ENCODE measurements at places on chromosomes 4 and X.

DNA sequence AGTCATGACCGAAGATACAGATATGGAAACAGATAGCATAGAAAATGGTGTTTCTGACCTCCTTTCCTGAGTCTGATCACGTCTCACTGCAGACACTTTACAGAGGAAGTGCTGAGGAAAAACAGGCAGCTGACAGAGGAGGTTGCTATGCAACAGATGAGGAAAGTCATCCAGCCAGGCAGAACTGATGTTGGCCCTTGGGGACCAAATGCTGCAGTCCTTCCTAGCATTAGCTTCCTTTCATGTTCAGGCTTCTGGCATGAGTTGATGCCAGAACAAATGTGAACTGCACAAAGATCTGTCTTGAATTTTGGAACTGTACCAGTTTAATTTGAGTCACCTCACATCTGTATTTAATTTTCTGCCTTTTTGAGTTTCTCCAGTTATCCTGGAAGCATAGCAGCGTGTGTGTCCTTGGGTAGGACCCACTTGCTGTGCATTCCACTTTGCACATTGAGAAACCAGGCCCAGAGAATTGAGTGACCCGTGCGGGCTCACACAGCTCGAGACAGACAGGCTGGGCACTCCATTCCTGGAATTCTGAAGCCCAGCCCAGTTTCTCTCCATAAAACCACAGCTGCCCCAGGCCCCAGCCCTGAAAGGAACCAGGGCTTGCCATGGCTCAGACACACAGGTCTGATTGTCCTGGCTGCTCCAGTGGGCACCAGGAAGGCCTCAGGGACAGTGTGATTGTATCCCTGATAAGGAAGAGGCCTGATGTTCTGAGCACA is 1.4 kb upstream of the MAGED1 start:
- peak; percentile 68 for DNase-seq

GRCh38 chr4:151808120-151808529 is 47.3 kb upstream of the GATB start:
- no peak for DNase-seq

- DNase-seq: no peak
These were observed 78.1 kb downstream of the EVC start for GRCh38 chr4:5789141-5789540.

GRCh38 chrX:23100826-23101225 is 101.1 kb downstream of the DDX53 start:
- DNase-seq: no peak

- peak; percentile 44 for DNase-seq
These were observed 89.4 kb upstream of the TRIM2 start for GRCh38 chr4:153114771-153115321.

DNA sequence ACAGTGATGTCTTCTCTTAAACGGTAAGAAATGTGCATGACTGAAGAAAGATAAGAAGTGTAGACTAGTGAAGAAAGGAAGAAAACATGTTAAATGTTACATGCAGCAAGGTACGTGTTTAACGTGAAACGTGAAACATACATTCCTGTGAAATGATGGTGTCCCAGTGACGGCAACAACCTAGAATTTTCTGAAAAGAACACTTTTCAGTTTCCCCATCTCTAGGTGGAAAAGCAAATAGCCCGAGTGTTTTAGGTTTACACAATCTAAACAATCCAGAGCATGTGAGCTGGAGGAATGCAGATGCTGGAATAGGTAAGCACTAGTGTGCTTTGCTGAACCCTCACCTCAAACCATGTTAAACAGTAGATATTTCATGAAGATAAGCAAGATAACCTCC is 60.7 kb downstream of the CLNK start:
- peak; percentile 89 for DNase-seq

GRCh38 chrX:16444353-16444752 is 205.6 kb upstream of the S100G start:
- no peak for DNase-seq

DNA sequence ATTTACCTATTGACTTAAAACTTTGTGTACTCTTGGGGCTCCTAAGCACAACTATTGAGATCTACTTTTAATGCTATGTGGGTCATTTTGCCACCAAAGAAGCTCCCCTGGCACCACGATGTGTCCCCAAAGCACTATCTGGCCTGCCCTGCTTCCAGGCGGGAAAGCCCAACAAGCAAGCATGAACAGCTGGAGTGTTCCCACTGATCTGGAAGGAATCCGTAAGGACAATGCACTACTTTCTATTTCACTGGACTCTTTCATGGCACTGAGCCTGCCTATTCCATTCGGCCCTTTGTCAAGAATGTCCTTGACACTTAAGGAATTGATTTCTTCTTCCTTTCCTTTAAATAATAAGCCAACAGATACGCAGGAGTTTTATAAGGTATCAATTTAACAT is 38.8 kb downstream of the GRIA3 start:
- DNase-seq: no peak

DNA sequence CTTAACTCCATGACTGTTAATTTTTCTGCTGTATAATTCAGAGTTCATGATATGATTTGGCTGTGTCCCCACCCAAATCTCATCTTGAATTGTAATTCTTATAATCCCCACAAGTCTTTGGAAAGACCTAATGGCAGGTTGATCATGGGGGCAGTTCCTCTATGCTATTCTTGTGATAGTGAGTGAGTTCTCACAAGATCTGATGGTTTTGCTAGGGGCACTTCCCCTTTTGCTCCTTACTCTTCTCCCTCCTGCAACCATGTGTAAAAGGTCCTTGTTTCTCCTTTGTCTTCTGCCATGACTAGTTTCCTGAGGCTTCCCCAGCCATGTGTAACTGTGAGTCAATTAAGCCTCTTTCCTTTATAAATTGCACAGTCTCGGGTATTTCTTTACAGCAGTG is 1751.9 kb downstream of the ARAP2 start:
- no peak for DNase-seq

- no peak for DNase-seq
These were observed 242.8 kb downstream of the PCDH7 start for GRCh38 chr4:30962939-30963338.

DNA sequence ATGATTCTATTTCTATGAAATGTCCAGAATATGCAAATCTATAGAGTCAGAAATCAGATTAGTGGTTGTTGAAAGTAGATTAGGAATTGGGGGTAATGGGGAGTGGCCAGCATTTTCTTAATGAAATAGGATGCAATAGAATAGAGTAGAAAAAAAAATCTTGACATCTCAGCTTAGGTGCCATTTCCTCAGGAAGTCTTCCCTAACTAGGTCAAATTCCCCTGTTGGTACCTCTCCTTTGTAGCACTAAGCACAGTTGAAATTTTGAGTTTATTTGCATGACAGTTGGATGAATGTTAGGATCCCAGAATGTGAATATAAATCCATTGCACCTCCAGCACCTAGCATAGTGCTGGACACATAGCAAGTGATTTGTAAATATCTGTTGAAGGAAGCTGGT is 30.0 kb upstream of the PDK3 start:
- DNase-seq: no peak

GRCh38 chr4:145868637-145869409 is 69.8 kb downstream of the ZNF827 start:
- no peak for DNase-seq

GRCh38 chr4:38805530-38806145 is 1.0 kb upstream of the TLR1 start:
- DNase-seq: peak; percentile 20

GRCh38 chrX:122777766-122778165 is 406.3 kb upstream of the GRIA3 start:
- no peak for DNase-seq

DNA sequence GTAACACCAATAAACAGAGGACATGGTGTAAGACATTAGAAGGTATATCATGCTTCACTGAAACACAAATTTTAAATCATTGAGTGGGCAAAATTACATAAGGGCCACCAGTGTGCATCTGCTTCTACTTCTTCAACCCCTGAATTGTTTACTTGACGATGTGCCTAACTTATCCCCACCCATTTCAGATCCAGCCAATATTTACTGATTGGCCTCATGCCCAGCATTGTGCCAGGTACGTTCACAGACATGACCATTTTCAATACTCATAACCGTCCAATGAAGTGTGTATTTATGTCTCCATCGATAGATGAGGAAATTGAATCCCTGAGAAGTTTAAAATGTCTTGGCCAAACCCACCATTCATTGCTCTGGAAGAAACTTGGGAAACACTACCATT is 208.3 kb upstream of the MID1 start:
- no peak for DNase-seq

GRCh38 chrX:110338935-110339334 is 19.7 kb upstream of the RTL9 start:
- no peak for DNase-seq

- no peak for DNase-seq
These were observed 4.3 kb downstream of the GK start for GRCh38 chrX:30657196-30658161.

DNA sequence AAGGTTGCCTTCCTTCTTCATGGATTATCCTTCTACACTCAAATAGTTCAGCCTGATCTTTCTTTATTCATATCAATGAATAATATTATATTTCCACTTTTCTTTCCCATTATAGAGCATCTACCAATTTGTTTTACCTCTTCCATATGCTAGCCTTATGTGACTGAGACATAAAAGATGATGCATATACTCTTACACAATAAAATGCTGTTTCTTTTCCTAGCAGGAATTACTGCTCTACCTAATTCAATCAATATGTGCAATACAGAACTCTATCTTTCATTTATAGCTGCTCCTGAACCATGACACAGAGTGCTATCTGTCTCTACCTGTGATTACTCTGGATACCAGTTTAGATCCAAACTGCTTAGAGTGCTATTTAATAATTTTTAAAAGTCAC is 2334.0 kb downstream of the PCDH7 start:
- no peak for DNase-seq

GRCh38 chr4:165326831-165327210 is 648 bp upstream of the MSMO1 start:
- peak; percentile 56 for DNase-seq

DNA sequence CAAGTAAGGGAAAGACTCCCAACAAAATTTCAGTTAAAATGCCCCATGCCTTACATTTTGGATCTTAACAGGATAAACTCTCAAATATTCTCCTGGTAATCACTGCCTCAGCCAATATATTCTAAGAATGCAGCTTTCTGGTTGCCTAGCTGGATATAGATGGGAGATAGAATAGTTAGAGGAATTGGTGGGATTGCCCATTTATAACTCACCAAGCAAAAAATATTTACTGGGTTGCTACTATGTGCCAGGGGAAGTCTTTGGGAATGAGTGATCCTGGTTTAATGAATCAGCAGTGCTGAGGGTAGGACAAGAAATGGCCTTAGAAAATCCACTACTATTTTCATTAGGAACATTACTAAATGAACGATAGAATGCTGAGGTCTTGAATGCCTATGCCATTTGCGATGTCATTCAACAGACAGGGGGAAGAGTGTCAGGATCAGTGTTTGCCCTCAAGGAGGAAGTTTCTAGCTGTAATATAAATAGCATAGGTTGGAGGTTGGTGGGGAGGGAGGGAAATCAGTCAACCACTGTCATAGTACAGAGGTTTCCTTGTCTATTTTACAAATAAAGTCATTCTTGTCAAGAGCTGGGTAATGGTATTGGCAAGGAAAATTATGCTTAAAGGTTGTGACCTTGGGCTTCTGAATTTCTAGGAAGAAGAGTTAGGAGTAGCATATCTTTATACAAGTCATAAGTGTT is 63.5 kb downstream of the ENOPH1 start:
- DNase-seq: peak; percentile 93

DNA sequence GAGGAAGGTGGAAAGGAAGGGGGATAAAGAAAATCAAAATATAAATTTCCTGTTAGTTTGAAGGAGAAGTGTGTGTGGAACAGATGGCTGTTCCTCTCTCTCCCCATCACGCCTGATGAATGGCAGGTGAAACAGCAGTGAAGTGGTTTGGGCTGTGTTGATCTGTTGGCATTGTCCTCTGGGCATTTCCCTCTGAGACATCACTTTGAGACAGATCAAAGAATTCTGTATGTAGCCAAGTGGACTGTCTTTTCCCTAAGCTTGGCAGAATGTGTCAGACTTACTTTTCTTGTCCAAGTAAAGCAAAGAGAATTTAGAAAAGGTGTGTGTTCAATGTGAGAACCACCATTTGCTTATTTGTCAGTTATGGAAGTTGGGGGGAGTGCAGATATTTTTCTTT is 47.5 kb downstream of the SEPTIN11 start:
- DNase-seq: no peak

DNA sequence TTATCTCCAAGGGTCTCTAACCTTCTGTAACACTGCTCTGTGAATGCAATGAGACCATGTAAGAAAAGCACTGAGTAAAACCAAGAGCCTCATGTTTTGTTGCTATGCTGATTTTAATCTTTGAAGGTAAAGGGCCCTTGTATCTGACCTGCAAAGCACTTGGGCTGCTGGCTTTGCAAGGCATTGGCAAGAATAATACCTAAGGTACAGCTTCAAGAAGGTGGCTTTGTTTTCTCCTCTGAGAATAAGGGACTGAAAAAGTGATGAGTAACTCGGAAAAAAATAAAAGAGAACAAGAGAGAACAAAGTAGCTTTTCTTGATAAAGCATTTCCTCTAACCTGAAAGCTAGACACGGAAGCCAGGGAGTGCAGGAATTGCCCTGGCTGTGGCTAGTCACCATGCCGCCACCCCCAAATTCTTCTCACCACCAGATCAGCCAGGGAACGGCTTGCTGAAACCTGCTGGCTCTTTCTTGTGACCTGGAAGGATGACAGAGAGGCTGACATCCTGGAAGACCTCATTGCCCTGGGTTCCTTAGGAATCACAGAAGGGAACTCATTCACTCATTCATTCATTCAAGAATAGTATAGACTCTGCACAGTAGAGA is 41.8 kb upstream of the HS3ST1 start:
- DNase-seq: no peak

- DNase-seq: peak; percentile 61
These were observed 896.5 kb upstream of the PABPC4L start for GRCh38 chr4:135098061-135098460.

- DNase-seq: no peak
These were observed 88.2 kb upstream of the TFDP3 start for GRCh38 chrX:133306316-133306715.

GRCh38 chr4:163911891-163912290 is 417.4 kb downstream of the TMA16 start:
- no peak for DNase-seq

- no peak for DNase-seq
These were observed 124.9 kb downstream of the STAG2 start for GRCh38 chrX:124086411-124086810.

GRCh38 chrX:23803931-23804381 is 21.0 kb downstream of the SAT1 start:
- DNase-seq: peak; percentile 68

GRCh38 chrX:118551426-118551825 is 55.8 kb downstream of the DOCK11 start:
- DNase-seq: no peak

GRCh38 chrX:31697294-31697916 is 625.6 kb upstream of the FTHL17 start:
- no peak for DNase-seq

DNA sequence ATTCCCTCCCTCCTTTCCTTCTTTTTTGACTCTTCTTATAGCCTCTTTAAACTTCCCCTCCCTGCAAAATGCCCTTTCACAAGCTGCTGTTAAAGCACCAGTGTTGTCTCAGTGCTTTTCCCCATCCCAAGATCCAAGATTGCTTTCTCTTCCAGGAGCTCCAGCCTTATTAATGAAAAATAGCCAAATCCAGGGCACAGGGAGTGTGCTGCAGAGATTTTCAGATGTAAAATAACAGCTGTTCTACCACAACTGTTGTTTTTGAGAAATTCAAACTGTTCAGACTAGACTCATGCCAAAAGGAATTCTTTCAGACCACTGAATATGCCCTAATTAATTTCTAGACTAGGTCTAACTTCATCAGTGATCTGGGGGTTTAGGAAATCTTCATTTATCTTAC is 47.0 kb upstream of the GPC3 start:
- no peak for DNase-seq

Data from trophoblast cell (in vitro differentiated cells and primary cell).